ENCODE measurements at places on chromosomes 1 and 21.

DNA sequence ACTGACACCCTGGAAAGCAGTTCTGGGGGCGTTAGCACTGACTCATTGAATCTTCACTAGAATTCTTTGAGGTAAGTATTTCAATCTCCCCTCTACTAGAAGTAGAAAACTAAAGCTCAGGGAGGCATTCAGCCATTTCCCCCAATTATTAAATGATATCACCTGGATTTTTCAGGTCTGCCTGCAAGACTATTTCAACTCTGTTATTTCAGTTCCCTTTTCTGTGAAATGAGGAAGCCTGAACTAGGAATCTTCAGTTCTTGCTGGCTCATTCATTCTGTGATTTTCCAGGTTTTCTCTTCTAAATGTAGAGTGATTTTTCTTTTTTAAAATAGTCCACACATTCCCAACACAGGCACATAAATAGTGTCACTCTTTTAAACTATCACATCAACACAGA lies 337.0 kb upstream of the NR5A2 start:
- DNase-seq: no peak

- no peak for DNase-seq
These were observed 7.5 kb downstream of the SELENOF start for GRCh38 chr1:86906419-86906818.

DNA sequence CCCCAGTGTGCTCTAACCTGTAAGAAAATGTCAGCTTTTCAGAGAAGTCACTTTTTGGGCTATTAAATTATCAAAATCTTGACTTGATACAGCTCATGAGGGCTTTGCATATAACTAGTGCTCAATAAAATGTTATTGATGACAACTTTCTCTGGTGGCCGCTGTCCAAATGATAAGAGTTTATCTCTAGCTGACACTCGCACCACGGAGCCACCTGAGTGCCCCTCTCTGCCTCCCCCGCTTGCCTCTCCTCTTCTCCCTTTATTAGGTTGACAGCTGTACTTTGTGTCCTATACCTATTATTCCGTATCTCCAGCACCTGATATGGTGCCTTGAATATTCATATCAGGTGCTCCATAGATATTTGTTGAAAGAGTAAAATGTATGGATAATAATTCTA lies 82.8 kb downstream of the PHTF1 start:
- DNase-seq: no peak

GRCh38 chr1:12368646-12369045 lies 138.8 kb downstream of the VPS13D start:
- no peak for DNase-seq

DNA sequence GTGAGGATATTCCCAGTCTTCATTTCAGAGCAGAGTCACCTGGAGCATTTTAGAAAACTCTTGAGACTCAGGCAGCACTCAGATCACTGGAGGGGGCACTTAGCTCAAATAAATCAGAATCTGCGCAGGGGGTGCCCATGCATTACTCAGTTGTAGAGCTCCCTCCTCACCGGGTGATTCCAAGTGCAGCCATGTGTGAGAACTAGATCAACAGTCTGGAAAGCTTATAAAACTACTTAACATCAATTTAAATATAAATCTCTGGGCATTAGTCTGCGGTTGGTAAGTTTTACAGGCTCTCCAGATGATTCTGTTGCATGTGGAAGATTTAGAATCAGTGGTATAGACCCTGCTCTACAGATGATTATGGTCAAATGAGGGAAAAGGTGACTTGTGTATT lies 128.6 kb downstream of the ST6GALNAC3 start:
- no peak for DNase-seq

DNA sequence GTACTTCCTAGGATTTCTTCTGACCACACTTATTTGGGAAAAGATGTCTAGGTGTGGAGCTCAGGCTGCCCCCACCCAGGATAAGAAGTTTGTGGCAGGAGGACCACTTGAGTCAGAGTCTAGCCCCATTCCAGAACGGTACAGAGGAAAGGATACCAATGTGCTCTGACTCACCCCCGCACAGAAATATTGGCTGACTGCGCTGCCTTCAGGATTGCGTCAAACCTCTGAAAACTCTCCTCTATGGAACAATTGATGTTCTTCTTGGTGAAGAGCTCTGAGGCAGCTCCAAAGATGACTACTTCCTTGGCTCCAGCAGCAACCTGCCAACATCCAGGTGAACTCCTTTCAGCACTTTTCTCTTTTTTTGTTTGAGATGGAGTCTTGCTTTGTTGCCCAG lies 11.2 kb downstream of the HMGCL start:
- no peak for DNase-seq

- DNase-seq: no peak
These were observed 59.5 kb downstream of the S100B start for GRCh38 chr21:46545363-46545762.

- DNase-seq: peak; percentile 56
These were observed 2.3 kb downstream of the FGR start for GRCh38 chr1:27632387-27633297.

Measured in activated naive CD4-positive, alpha-beta T cell treated with anti-CD3 and anti-CD28 coated beads, Interleukin-2, amount 50 U/mL, for 72 hours (primary cell).